ENCODE measurements at places on chromosomes 5 and 9.

GRCh38 chr5:122442938-122443337 is 130.9 kb downstream of the SNCAIP start:
- DNase-seq, result no peak

GRCh38 chr5:153756540-153756939 is 266.1 kb downstream of the GRIA1 start:
- no peak for DNase-seq

DNA sequence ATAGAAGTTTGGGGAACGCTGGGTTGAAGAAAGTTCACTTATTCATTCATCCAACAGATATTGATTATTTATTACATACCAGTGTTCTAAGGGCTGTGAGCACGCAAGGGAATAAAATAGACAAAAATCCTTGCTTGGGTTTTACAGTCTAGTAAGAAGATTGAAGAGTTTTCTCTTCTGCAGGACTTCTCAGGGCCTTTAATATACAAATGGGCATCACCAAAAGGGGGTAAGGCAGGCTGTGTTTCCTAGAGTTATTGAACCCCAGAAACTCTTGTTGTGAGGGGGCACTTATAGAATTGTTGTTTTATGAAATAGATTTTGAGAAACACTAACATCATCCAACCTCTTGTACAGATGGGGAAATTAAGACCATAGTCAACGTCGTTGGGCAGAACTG is 198.5 kb upstream of the ZNF618 start:
- no peak for DNase-seq

DNA sequence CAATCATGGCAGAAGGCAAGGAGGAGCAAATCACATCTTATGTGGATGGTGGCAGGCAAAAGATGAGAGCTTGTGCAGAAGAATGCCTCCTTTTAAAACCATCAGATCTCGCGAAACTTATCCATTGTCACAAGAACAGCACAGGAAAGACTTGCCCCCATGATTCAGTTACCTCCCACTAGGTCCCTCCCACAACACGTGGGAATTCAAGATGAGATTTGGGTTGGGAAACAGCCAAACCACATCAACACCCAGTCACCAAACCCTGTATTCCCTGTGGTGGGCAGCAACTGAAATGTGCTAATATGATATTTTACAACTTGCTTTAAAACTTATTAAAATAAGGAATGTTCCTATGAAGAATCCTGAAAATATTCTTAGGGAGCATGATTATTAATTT is 54.2 kb downstream of the RASGRF2 start:
- no peak for DNase-seq

GRCh38 chr5:97383996-97384395 is 200.9 kb upstream of the RIOK2 start:
- DNase-seq, result no peak

- DNase-seq, result no peak
Observed at GRCh38 chr9:36623280-36623679, 50.6 kb downstream of the MELK start.

GRCh38 chr9:87294126-87294525 is 203.5 kb upstream of the DAPK1 start:
- no peak for DNase-seq

DNA sequence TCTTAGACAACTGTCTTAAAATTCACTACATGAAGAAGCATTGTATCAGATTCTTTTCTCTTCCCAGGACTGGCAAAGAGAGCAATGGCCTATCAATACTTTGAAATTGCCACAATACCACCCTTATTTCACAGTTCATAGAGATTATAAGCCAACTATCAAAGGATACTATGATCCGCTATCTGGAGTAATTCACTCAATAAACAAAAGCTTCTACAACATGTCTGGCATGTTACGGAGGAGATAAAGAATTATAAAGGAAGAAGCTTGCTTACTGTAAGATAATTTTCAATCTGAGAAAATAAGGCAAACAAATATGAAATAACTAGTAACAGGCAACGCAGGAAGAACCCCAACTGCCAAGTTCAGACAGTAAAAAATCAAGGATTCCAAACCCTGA is 114.8 kb downstream of the GNAQ start:
- DNase-seq, result no peak

DNA sequence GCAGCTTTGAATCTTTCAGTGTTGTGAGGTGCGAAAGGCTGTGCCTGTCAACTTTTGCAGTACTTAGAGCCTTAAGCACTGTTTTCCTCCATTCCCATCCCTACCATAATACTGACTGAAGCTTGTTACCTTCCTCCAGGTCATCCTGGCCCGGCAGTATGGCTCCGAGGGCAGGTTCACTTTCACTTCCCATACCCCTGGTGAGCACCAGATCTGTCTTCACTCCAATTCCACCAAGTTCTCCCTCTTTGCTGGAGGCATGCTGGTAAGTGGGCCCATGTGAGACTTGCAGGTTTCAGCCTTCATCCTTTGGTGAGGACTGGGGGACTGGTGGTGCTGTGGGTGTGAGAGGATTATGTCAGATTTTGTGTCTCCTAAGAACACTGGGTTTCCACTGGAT is 1.5 kb downstream of the TMED9 start:
- DNase-seq, result no peak

- no peak for DNase-seq
Observed at GRCh38 chr5:15365070-15365469, 134.9 kb upstream of the FBXL7 start.

DNA sequence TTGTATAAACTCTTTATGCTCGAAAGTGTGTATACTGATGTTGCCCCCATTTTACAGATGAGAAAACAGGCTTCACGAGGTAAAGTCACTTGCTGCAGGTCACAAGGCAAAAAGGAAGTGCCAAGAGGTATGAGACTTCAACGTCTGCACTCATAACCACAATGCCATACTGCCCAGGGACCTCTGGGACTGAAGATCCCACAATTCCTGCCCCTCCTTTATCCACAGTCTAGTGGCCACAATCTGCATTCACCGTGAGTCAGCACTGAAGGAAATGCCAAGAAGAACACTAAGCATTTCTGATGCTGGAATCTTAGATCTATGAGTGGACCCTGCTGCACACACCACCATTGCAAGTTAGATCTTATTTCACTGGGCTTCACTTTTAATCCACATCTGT is 37.3 kb downstream of the MED27 start:
- DNase-seq, result no peak
